ENCODE measurements at places on chromosomes 1 and 21. TPM values are rescaled to one million over a fixed set of nuclear protein-coding genes. Genes with fewer than 3 reads are reported as not detected.

AMY1A gene
- not detected for total RNA-seq

FNDC10 gene
- total RNA-seq = 7.4 TPM

RIPPLY3 gene
- total RNA-seq = 0.73 TPM

CYP4A11 gene
- total RNA-seq = not detected

BCAS2 gene
- 30.4 TPM for total RNA-seq

PTPN14 gene
- total RNA-seq = 10.4 TPM

OR2W3 gene
- not detected for total RNA-seq

RUNX3 gene
- total RNA-seq = 6.2 TPM

TAL1 gene
- not detected for total RNA-seq

LRRN2 gene
- total RNA-seq = 16.6 TPM

SLC27A3 gene
- total RNA-seq = 1.4 TPM

FCRLA gene
- total RNA-seq = not detected

COL8A2 gene
- total RNA-seq = 0.16 TPM

FCRLB gene
- 1.7 TPM for total RNA-seq

TDRD5 gene
- total RNA-seq = 0.02 TPM

NR1I3 gene
- not detected for total RNA-seq

BARHL2 gene
- not detected for total RNA-seq

OR2L3 gene
- not detected for total RNA-seq

ARHGEF10L gene
- total RNA-seq = 6.9 TPM

UMODL1 gene
- total RNA-seq = not detected

PRR9 gene
- total RNA-seq = not detected

KCND3 gene
- not detected for total RNA-seq

SRGAP2C gene
- 9.8 TPM for total RNA-seq

PHTF1 gene
- 15.5 TPM for total RNA-seq

SPRR5 gene
- total RNA-seq = not detected

LAPTM5 gene
- 0.13 TPM for total RNA-seq
